ENCODE measurements at places on chromosomes 5 and 9. TPM values are rescaled to one million over a fixed set of nuclear protein-coding genes. Genes with fewer than 3 reads are reported as not detected.

GRCh38 chr9:94967482-94967881 is 241.0 kb downstream of the AOPEP start:
- DNase-seq, result peak; percentile 85

DNA sequence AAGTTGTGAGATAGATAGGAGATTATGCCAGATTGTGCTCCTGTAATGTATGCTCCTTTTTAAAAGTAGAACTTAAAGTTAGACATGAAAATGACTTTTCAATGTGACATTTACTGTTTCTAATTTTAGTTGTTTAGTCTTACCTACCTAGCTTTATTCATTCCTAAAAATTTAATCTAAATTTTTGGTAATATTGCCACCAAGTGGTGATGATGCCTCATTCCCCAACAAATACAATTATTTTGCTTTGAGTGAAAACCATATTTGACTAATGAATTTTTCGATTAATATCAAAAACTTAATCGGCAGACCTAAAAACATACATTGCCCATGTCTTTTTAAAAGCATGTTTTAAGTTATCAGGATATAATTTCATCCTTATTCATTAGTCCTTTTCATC is 25.6 kb downstream of the PPWD1 start:
- DNase-seq, result no peak

GRCh38 chr9:86732514-86733171 is 214.7 kb downstream of the GAS1 start:
- no peak for DNase-seq

DNA sequence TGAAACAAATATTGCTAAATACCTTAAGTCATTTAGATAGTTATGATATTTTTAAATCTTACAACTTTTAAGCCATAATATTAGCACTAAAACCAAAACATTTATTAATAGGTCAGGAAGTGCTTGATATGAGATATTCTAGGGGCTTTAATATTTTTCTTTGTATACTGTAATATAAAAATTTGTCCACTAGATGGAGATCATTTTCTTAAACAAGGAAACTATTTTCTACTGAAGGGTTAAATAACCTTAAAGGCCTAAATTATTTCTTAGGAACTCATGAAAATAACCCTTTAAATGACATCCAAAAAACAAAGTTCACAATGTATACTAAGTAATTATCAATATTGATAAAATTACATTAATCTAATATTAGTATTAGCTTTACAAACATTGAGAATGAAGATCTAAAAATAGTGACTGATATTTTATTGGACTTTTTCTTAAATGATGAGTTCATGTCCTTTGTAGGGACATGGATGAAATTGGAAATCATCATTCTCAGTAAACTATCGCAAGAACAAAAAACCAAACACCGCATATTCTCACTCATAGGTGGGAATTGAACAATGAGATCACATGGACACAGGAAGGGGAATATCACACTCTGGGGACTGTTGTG is 635.7 kb downstream of the RAB3C start:
- peak; percentile 49 for DNase-seq

DNA sequence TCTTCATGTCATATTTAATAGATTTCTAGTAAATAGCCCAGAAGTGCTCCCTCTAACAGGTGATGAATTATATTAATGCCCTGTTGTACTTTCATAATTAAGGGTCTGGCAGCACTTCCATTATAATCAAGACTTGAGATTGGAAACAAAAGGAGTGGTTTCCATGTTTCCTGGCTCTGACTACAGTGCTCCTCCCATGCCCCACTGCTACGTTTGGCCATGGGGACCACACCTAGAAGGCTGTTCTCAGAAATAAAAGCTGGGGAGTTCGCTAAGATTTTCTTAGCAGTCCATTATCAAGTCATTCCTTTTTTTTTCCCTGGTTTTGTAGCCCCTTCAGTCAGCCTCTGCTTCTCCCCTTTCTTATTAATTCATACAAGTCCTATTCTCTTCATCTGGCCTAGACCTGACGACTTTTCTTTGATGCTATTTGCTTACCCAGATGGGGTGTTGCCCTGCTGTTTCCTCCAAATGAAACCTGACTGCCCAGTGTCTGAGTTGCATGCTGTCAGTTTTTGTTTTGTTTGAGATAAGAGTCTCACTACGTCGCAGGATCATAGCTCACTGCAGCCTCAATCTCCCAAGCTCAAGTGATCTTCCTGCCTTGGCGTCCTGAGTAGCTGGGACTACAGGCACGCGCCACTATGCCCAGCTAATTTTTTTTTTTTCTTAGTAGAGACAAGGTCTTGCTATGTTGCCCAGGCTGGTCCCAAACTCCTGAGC is 312.1 kb upstream of the EFNA5 start:
- DNase-seq, result no peak

DNA sequence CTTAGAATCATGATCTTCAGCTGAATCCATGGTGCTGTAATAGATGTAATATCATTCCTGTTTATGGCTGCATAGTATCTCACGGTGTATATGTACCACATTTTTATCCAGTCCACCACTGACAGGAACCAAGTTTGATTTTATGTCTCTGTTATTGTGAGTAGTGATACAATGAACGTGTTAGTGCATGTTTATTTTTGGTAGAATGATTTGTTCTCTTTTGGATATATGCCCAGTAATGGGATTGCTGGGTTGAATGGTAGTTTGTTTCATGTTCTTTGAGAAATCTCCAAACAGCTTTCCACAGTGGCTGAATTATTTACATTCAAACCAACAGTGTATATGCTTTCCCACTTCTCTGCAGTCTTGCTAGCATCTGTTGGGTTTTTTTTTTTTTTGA is 175.1 kb upstream of the CDH10 start:
- DNase-seq, result no peak

DNA sequence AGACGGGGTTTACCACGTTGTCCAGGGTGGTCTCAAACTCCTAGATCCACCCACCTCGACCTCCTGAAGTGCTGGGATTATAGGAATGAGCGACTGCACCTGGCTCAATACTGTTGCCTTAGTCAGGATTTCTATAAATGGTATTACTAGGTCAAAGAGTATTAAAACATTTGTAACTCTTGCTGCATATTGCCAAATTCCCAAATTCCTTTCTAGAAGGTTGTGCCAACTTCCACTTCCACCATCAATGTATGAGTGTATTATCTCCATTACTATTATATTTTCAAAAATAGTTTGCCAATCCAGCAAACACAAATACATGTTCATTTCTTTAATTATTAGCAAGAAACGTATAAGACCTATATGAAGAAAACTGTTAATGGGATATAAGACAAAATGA is 10.6 kb downstream of the PTGR1 start:
- no peak for DNase-seq

GRCh38 chr5:104751969-104752368 is 1189.4 kb upstream of the NUDT12 start:
- no peak for DNase-seq

DNA sequence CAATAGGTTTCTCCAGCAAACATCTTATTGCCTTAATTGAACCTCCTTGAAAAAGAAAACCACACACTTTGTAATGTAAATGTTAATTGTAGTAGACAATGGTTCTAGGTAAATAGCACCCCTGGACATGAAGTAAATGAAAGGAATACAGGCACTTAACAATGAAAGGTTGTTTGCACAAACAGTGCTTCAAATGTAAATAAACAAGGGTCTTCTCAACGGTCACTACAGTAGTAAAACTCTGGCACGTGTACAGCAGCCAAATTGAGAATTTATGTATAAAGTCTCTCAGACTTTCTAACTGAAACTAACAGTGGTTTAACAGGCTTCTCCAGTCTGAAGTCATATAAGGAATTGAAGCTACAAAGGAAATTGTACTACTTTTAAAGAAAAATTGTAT is 218.3 kb downstream of the MEF2C start:
- no peak for DNase-seq

DNA sequence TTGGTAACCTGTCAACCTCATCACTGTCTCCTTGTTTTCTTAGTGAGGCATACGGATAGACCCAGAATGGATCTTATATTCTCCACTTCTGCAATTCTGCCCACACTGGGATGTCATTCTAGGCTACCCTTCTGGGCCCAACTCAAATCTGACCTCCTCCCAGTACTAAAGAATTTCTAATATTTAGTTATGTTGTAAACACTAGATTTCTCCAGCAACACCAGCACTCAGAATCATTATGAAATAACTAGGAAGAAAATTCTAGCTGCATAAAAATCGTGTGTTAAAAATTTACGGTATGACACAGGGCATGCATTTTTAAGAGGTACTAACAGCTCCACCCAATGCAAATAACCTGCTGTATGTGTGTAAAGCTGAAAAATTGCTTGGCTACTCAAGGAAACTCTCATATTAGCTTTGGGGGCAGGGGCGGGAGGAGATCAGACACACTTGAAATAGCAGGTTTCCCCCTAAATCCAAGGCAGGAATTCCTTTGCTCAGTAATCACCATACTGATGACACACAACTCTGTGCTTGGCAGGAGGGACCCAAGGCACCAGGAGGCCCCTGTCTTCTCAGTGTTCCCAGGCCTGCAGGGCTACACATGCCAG is 27.3 kb downstream of the MACROH2A1 start:
- DNase-seq, result peak; percentile 33

DNA sequence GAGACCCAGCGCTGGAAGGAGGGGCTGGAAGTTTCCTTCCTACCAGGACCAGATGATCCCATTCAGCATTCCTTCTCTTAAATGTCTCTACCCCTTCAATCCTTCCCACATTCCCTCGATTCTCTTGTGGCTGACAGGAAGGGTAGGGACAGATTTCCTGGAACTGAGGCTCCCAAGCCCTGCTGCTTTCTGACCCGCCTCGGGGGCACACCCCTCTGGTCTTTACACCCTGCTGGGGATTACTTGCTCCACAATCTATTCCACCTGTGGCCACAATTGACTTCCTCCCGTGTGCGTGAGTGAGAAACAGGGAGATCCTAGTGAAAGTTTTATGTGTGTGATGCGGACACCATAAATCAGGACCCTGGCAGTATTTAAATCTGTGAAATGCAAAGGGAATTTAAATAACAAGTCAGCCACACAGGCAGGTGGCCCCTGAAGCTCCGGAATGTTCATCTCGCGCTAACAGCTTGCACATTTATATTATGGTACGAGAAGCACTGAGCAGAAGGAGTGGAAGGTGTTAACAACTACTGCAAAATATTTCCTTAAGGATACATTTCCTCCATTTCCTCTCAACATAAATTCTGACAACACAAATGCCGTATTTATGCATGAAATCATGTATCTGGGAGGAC is 237.5 kb downstream of the SLIT3 start:
- DNase-seq, result no peak

The NIM1K gene
- not detected for total RNA-seq

The TAF1L gene
- total RNA-seq, result under 0.01 TPM

The GTF3C4 gene
- total RNA-seq, result 24.5 TPM

The IL4 gene
- total RNA-seq, result not detected
